Stimulated activated CD4-positive, alpha-beta T cell treated with anti-CD3 and anti-CD28 coated beads, Interleukin-1b, Interleukin-23, amount 100 ng/mL, for 48 hours (primary cell): ENCODE measurements at places on chromosomes 6 and 20.

GRCh38 chr6:36493319-36493718 is 50.5 kb downstream of the KCTD20 start:
- no peak for DNase-seq

DNA sequence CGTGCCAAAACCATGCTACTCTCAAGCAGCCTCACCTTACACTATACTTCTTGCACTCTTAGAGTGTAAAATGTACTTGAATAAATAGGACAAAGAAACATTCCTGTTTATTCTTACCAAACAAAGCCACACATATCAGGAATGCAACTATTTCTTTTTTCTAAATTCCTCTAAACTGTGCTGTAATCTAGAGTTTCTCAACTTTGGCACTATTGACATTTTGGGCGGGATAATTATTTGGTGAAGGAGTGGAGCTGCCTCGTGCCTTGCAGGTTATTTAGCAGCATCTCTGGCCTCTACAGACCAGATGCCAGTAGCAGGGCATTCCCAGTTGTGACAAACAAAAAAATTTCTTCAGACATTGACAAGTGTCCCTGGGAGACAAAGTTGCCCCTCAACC is 86.9 kb downstream of the PHACTR1 start:
- DNase-seq = no peak

- DNase-seq = no peak
These were observed 60.3 kb upstream of the PRELID3B start for GRCh38 chr20:59102841-59103299.

GRCh38 chr6:107413966-107414645 is 45.3 kb downstream of the PDSS2 start:
- no peak for DNase-seq

DNA sequence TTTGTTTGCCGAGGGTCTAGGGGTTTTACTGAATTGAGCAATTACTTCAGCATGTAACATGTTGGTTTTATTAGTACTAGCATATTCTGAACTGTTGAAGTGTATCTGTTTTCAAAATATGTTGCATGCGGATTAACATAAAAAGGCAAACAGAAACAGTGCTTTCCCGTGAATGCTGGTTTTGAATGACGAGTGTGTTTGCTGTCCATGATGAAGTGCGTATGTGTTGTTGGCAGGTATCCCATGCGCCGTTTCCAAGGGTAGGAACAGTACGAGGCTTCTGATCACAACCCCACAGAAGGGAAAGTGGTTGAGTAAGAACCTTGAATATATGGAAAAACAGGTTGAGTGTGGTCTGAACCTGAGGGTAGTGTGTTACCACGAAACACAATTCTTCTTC is 232.9 kb downstream of the SAMD5 start:
- DNase-seq = no peak

DNA sequence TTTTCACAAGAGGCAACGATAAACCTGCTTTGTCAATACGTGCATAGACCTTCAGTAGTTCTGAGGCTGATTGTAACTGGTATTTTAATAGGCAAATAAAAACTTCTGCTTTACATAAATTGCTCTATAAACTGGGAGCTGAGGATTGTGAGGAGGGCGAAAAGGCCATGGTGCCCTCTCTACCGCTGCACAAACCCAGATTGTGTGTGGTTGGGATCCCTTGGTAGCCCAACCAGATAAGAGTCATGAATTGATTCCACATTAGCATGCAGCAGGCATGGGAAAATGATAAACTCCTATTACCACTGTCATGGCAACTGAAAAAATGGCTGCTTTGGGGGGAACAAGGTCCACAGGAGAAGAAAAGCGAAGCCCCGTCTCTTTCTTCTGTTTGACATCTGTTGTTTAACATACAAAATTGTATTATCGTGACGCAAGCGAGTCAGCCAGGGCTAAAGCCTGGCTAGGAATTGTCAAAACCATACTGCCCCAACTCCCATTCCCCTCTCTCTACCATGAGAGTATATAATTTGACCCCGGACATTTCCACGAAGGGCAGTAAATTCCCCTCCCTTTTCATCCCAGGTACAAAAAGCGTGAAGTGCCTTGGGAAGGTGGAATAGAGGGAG is 157.8 kb upstream of the SALL4 start:
- DNase-seq = no peak

DNA sequence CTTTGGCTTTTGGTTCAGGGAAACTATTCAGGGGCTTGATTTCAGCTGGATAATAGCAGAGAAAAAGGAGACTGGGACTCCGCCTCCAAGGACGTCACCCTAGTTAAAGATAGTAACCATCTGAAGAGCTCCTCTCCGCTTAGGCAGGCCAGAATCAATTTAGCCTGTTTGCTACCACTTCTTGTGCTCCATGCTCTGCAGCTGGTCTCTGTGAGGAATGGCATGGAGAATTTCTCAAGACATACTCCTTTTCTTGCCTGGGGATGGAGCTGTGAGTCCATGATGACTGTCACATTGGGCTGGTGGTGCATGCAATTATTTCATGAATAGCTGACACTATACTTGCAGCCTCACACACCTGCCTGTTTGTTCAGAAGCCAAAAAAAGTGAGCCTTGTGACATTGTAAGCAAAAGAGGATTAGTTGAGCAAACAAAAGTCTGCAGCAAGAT is 61.4 kb downstream of the TXLNB start:
- no peak for DNase-seq

GRCh38 chr20:11044561-11044960 is 370.8 kb upstream of the JAG1 start:
- no peak for DNase-seq

- DNase-seq = no peak
These were observed 29.5 kb downstream of the SLCO4A1 start for GRCh38 chr20:62671765-62672164.

GRCh38 chr20:9279918-9280401 is 211.1 kb downstream of the PLCB4 start:
- DNase-seq = no peak
